ENCODE measurements at places on chromosomes 3 and 15. TPM values are rescaled to one million over a fixed set of nuclear protein-coding genes. Genes with fewer than 3 reads are reported as not detected.

DNA sequence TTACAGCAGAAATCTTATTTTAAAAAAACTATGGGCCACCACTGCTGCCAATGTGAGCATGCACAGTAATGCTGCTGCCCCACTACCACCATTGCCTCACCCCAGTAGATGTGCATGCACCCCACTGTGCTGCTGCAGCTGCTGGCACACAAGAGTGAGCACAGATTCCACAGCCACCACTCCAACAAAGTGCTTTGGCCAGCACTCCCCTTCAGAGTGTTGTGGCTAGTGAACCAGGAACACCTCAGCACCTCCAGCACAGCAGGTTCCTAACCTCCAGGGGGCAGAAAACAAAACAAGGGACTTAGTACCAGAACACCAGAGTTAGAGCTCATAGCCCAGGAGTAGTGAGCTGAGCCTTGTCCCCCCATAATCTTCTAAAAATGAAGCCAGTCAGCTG, 629.6 kb downstream of the PYDC2 start:
- DNase-seq = peak; percentile 41

GRCh38 chr3:3586843-3587646, 212.2 kb upstream of the LRRN1 start:
- no peak for DNase-seq

DNA sequence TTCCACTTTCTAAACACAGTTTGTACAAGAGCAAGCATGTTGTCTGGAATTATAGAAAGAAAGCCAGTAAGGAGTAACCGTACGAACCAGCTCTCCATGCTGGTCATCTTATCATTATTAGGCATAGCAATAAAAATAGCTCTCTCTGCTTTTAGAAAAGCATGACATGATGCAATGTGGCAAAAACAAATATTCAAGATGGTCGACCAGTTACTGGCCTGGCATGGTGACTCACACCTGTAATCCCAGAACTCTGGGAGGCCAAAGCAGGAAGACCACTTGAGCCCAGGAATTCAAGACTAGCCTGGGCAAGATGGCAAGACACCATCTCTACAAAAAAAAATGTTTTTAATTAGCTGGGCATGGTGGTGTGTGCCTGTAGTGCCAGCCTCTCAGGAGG, 2.6 kb upstream of the MAP4 start:
- DNase-seq = no peak

The CCDC39 gene
- total RNA-seq = 3.3 TPM

The DNAJA4 gene
- not detected for total RNA-seq

The DLL4 gene
- total RNA-seq = 0.12 TPM

Measured in neural progenitor cell (in vitro differentiated cells).